ENCODE measurements at places on chromosomes 4 and X.

- no peak for DNase-seq
Measured at GRCh38 chrX:12610079-12610478, 181.1 kb upstream of the PRPS2 start.

- DNase-seq: no peak
Measured at GRCh38 chr4:3449574-3450534, 8.1 kb downstream of the HGFAC start.

DNA sequence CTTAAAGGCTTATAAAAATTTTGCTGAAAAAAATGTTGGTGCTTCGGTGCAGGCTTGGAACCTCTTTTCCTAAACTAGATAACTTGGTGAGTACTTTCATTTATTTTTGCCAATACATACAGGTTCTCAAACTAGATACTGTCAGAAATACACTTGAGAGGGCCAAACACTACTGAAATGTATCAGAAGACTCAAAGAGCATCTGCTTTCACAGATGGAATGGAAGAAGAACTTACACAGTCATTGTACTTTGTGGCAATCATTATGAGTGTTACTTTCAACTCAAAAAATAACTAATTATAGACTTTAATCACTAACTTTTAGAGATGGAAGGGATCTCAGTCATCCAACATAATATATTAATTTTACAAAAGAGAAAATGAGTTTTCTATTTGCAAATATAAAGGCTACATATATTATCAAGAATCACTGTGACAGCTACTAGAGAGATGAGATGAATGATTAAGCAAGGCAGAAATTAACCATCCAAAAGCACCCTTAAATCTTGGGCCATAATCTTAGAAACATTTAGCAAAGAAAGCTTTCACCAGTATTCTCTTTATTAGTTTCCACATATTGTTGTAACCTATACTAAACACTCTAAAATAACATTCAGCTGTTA is 1.0 kb downstream of the ENAM start:
- DNase-seq: no peak

DNA sequence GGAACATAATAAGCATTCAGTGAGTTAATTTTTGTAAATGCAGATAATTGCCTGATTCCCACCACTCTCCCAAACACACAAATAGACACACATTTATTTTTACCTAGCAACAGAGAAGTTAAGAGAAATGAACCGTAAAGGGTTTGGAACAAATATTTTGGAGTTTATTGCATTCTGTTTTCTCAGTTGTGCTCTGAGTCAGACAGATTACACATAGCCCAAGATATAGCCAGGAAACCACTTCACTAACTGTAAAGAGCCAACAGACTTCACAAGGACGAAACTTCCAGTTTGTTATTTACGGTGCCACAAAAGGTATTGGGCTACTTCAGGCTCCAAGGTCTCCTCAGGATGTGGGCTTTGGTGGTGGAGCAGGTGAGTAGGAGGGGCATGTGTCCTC is 217.0 kb downstream of the BMPR1B start:
- DNase-seq: no peak

- no peak for DNase-seq
Measured at GRCh38 chr4:153138736-153139135, 65.5 kb upstream of the TRIM2 start.

DNA sequence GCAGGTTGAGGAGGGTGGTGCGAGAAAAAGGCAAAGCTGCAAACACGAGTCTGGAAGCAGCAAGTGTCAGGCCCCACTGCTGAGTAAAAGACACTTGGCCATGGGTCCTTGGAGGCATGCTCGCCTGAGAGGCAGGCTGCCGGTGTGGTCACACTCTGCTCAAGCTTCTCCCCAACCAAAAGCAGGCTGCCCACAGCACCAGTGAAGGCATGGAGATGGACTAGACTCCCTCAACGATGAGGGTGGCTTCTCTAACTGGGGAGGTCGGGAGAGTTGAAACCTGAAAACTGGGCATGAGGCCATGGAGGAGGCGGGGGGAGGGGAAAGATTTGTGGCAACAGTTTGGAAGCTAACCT is 86.5 kb downstream of the ATG4A start:
- DNase-seq: no peak

- DNase-seq: no peak
Measured at GRCh38 chr4:87975466-87975865, at the start of gene SPP1. SPP1 (plus strand) TSS chr4:87975714; CDS start chr4:87976896, 1,182 bp downstream.

DNA sequence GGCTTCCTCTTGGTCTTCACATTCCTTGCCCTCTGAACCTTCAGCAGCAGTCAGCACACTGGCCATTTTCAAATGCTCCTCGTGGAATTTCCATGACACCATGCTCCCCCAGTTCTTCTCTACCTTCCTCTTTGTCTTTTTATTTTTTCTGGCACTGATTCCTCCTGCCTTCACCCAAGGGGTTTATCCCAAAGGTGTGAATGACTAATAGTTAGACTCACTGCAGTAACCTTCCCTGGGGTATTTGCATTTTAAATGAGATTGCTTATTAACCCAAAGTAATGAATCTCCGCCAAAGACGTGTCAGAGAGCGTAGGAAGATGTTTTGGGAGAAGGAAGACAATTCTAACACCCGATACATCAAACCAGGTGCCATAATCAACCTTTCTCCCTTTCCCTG is 36.2 kb downstream of the CD40LG start:
- DNase-seq: no peak

All from activated CD4-positive, alpha-beta T cell treated with anti-CD3 and anti-CD28 coated beads, Interleukin-2, amount 50 U/mL, for 24 hours (primary cell).